Right lobe of liver (tissue), 6 donors: ENCODE measurements at places on chromosomes 7 and 10.

GRCh38 chr7:36203071-36203790 is 50.2 kb downstream of the EEPD1 start:
- DNase-seq = no peak

DNA sequence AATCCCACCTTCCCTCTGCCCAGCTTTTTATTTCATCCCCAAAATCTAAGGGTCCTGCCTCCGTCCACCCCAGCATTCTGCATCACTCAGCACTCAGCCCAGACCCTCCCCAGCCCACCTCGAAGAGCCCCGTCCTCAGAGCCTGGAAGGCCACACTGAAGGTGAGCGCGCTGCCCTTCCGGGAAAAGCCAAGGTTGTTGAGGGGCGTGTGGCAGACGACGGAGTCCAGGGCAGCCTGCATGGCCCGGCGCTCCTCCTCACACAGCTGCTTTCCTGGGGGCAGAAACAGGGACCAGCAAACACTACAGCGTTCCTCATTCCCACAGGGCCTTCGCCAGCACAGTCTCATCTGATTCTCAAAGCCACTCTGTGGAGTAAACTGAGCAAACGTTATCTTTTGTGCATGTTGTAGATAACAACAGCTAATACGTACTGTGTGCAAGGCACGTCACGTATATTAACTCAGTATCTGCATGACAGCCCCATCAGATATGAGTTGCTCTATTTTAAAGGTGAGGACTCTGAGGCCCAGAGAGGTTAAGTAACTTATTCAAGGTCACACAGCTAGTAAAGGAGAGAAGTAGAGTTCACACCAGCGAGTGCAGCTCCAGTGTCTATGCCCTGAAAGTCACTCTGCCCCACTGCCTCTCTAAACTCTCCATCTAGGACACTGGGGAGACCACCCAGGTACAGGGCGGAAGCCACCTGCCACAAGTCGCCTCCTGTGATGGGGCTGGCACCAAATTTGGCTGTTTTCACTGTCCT is 2.8 kb downstream of the TRAPPC14 start:
- DNase-seq = no peak

DNA sequence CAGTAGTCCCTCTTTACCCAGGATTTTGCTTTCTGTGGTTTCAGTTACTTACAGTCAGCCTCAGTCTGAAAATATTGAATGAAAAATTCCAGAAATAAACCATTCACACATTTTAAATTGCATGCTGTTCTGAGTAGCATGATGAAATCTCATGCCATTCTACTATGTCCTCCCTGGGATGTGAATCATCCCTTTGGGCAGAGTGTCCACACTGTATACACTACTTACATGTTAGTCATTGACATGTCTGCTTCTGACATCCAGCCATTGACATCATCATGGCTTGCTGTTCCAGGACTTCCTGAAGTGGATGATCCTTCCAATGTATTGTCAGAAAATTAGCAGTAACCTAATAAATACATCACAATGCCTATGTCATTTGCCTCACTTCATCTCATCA is 34.6 kb upstream of the MALRD1 start:
- no peak for DNase-seq

GRCh38 chr10:1257274-1257673 is 201.1 kb downstream of the WDR37 start:
- no peak for DNase-seq

DNA sequence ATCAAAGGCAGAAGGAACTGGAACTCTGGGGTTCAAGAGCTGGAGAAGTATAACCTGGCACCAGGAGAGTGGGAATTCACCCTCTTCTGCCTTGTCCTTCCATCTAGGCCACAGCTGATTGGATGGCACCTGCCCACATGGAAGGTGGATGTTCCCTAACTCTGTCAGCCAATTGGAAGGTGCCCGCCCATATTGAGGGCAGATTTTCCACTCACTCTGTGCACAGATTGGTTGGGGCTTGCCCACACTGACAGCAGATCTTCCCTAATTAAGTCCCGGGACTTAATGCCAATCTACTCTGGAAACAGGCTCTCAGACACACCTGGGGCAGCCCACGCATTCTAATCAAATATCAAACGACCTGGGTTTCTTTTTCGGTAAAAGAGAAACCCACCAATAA is 1142.3 kb upstream of the CELF2 start:
- DNase-seq = no peak
